ENCODE measurements at places on chromosomes 3 and 15. TPM values are rescaled to one million over a fixed set of nuclear protein-coding genes. Genes with fewer than 3 reads are reported as not detected.

ARRDC4 gene
- total RNA-seq = 23.4 TPM

PDZRN3 gene
- 13.6 TPM for total RNA-seq

PLSCR4 gene
- 54.8 TPM for total RNA-seq

DNA sequence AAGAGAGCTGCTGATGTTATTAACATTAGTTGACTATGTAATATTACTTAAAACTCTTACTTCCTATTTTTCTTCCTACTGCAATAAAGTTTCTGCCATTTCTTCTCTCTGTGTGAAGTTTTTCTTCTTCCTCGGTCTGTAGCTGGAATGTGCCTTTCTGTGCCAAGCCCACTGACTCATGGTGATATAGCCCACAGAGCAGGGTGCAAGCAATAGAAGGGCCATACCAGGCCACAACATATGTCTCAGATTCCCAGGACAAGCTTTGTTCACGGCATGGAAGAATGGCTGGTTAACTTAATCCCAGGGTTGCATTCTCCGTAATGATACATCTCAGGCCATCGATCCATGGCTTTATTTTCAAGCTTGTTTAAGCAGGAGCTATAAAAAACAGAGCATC, 815.3 kb downstream of the TUSC7 start:
- no peak overlapping the region for H3K4me3 ChIP-seq
- no peaks in the 10 kb centered on the region for H3K4me1 ChIP-seq
- H3K27me3 ChIP-seq = no peaks in the 10 kb centered on the region
- no peak for DNase-seq
- no peaks in the 10 kb centered on the region for H3K36me3 ChIP-seq

- no peaks in the 10 kb centered on the region for H3K36me3 ChIP-seq
- no peak overlapping the region for H3K27ac ChIP-seq
- H3K4me1 ChIP-seq = no peaks in the 10 kb centered on the region
- H3K4me3 ChIP-seq = no peak overlapping the region
- H3K27me3 ChIP-seq = no peaks in the 10 kb centered on the region
- DNase-seq = no peak
Measured at GRCh38 chr3:78476076-78476475, 1291.7 kb downstream of the ROBO1 start.

GRCh38 chr3:16369885-16370284, 104.9 kb downstream of the OXNAD1 start:
- H3K4me3 ChIP-seq = no peak overlapping the region
- H3K4me1 ChIP-seq = no peaks in the 10 kb centered on the region
- H3K36me3 ChIP-seq = no peaks in the 10 kb centered on the region
- H3K27ac ChIP-seq = no peak overlapping the region

DNA sequence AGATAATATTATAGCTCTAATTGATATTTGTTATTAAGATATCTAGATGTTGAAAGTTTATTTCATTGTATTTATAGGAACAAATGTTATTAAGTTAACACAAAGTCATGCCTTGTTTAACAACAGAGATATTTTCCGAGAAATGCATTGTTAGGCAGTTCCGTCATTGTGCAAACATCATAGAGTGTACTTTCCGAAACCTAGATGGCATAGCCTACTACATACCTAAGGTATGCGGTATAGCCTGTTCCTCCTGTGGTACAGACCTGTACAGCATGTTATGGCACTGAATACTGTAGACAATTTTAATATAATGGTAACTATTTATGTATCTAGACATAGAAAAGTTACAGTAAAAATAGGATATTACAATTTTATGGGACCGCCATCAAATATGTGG, 114.3 kb downstream of the NAALADL2 start:
- no peaks in the 10 kb centered on the region for H3K4me1 ChIP-seq
- no peaks in the 10 kb centered on the region for H3K36me3 ChIP-seq
- no peak overlapping the region for H3K4me3 ChIP-seq
- H3K27me3 ChIP-seq = no peaks in the 10 kb centered on the region

- DNase-seq = no peak
- no peak overlapping the region for H3K27ac ChIP-seq
- no peak overlapping the region for H3K4me3 ChIP-seq
- no peaks in the 10 kb centered on the region for H3K27me3 ChIP-seq
- H3K4me1 ChIP-seq = no peaks in the 10 kb centered on the region
- H3K36me3 ChIP-seq = no peaks in the 10 kb centered on the region
Measured at GRCh38 chr3:10395196-10395595, 74.3 kb upstream of the SEC13 start.

GRCh38 chr15:67855842-67856241, 16.0 kb upstream of the RNU6-1 start:
- H3K4me3 ChIP-seq = no peak overlapping the region
- H3K4me1 ChIP-seq = no peaks in the 10 kb centered on the region
- H3K27ac ChIP-seq = no peak overlapping the region
- no peak for DNase-seq

GRCh38 chr3:186100398-186100797, 8.5 kb downstream of the ETV5 start:
- H3K27me3 ChIP-seq = no peaks in the 10 kb centered on the region
- H3K27ac ChIP-seq = no peak overlapping the region
- DNase-seq = no peak

DNA sequence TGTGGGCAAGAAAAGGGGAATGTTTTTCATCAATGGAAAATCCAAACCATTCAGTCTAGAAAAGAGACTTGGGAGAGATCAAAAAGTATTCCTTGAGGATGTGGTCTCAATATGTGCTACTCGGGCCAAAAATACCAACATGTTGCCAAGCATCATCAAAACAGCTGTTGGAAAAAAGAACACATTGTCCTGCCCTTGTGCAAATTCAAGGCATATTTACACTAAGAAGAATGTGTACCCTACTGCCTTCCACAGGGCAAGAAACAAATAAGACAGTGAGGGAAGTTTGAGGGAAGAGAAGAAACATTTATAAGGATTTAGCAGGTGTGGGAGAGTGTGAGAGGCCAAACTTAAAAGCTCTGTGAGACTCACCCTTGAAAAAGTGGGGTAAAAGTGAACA, 252.1 kb downstream of the NTRK3 start:
- no peaks in the 10 kb centered on the region for H3K4me1 ChIP-seq
- H3K4me3 ChIP-seq = no peak overlapping the region
- DNase-seq = no peak
- no peaks in the 10 kb centered on the region for H3K36me3 ChIP-seq
- H3K27ac ChIP-seq = no peak overlapping the region

GRCh38 chr3:47162697-47163168, 1.2 kb downstream of the SETD2 start:
- no peak for DNase-seq
- H3K4me1 ChIP-seq = peaks cover 20% of the 10 kb centered on the region
- H3K36me3 ChIP-seq = no peaks in the 10 kb centered on the region
- H3K27ac ChIP-seq = peak overlapping the region; percentile 96

Data from colonic mucosa (tissue), 4 donors.